DMS79 treated with DMSO at 0.1 percent for 48 hours (cell line): ENCODE measurements at places on chromosomes 6 and 20.
A peak's percentile ranks its signal among the peaks of the same experiment; 100 is the strongest.

DNA sequence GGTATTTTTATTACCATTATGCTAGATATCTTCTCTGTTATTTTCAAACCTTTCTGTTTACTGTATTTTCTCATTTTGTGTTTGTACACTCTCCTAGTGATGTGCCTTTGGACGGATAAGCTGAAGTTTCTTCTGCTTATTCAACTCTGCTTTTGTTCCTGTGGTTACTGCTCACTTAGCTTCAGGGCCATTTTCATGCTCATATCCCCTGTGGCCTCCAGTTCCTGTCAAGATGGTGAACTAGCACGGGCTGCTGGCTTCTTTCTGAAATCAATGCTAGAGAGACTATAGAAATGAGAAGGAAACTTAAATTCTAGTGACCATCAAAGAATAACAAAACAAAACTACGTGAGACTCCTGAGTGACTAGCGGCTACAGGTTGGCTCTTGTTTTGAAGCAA lies 6.8 kb upstream of the CST8 start:
- no peak for DNase-seq

GRCh38 chr6:147055821-147056392 lies 148.3 kb upstream of the STXBP5 start:
- no peak for DNase-seq

- no peak for DNase-seq
These were observed 8.4 kb upstream of the LINC00237 start for GRCh38 chr20:21114584-21114983.

DNA sequence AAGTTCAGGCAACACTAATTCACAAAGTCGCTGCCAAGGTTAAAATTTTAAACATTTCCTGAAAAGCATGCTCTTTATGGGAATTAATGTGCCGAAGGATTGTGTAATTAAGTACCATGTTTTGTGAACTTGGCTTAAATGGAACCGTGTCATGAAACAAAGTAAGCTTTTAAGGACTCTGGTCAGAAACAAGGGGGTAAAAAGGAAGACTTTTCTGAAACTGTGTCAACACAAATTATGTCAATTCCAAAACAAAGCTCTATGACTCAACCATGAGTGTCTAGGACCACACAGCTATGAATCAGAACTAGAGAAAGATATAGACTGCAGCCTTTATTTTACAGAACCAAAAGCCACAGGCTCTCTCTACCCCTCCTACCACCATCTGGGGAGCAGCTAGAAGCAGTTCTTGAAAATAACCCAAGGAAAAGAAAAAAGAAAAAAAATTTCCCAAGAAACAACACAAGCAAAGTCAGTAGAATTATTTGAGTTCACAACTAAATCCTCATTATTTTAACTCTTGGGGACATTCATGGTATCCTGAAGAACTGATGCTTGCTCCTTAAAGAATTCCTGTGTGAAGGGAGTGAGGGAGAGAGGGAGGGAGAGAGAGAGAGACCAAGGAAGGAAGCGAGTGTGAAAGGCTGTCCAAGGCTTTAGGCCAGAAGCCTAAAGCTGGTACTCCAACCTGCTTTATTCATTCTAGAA lies 81.9 kb downstream of the ZMYND8 start:
- DNase-seq = no peak

DNA sequence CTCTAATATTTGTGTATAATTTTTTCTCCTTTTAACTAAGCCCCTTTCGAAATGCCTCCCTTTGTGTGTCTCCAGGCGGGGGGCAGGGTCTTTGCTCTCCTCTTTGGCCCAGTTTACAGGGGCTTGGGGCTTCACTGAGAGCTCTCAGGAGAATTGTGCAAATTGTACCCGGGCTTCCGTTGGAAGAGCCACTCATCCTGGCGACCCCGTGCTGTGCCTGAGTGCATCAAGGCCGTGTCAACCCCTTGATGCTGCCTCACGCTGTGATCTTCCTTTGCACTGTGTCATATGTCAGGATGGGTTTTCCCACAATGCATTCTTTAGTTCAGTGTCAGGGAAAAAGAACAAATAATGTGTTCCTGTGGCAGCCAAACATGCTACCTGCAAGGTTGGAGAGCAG lies 118.0 kb upstream of the POU3F2 start:
- DNase-seq = peak; percentile 4

DNA sequence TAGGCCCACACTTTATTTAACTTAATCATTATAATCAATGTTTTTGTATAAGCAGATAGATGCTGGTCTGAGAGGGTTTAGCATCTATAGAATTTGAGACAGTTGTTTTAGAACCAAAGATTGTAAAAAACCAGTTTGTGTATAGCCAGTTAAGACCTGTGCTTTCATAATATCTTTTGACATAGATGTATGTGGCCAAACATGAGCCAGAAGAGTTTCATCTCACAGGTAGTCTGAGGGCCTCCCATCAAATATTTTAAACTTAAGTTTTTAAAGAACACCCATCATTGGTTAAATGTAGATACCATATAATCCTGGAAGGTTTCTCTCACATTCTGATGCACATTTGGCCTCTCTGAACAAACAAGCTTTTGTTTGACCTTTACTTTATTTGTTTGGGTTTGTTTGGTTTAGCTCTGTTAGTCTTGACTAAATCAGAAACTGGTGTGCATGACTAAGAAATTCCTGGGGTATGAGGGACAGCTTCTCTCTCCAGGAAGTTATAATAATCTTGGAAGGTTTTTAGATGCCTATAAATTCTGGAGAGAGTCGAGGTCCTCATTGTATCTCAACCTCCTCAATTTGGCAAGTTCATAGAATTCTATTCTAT lies 58.0 kb upstream of the TMEM200A start:
- DNase-seq = no peak

GRCh38 chr20:19322061-19322985 lies 109.9 kb downstream of the SLC24A3 start:
- DNase-seq = no peak

- peak; percentile 66 for DNase-seq
These were observed 54.7 kb downstream of the TRAF3IP2 start for GRCh38 chr6:111550953-111551352.

DNA sequence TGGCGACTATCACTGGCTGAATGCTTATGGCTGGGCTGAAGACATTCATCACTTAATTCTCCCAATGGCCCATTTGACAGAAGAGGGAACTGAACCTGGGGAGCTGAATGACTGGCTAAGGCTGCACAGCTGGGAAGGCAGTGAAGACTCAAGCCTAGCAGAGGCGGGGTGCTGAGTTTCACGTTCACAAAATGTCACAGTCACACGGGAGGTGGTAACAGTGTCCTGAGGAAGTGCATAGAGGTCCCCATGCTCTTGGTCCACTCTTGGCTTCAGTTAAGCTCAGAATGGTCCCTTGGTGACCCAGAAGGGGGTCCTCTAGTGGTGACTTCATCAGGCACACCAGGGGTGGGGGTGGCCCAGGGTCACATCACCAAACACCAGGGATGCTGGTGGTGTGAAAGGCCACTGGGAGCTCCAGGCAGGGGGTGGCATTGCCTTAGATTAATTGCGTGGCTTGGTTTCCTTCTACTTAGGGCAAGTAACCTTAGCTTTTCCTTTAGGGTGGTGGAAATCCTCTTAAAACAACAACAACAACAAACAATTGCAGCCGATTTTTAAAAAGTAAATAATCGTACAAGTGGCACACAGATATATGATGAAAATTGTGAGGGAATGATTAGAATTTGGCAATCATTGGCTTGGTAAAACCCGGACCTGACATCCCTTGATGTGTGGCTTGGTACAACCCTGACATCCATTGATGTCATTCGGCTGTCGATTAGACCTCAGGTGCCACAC lies 45.0 kb downstream of the SULF2 start:
- DNase-seq = no peak

- DNase-seq = no peak
These were observed 24.6 kb downstream of the GMEB2 start for GRCh38 chr20:63602321-63602720.

- DNase-seq = no peak
These were observed 622.8 kb upstream of the NRSN1 start for GRCh38 chr6:23503173-23503572.

DNA sequence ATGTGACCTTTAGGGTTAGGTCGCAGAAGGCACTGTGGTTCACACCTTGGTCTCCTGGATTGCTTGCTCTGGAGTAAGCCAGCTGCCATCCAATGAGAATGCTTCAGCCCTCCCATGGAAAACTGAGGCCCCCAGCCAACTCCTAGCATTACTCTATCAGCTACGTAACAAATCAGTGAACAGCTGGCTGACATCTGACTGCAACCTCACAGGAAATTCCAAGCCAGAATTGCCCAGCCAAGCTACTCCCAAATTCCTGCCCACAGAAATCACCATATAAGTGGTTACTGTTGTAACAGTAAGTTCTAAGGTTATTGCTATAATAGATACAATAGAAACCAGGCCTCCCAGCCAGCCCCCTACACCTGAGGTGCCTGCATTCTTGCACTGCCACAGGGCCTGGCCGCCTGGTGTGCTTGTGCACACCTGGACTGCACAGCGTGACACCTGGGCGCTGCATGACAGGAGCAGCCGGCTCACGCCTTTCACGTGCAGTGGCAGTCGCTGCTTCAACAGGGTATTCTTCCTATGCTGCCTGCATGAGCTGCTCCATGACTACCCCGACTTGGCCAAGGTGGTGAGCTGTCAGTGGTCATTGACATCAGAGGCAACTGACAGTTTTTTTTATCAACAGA lies 429.7 kb upstream of the RUNX2 start:
- no peak for DNase-seq

GRCh38 chr6:141463237-141463977 lies 669.3 kb upstream of the GJE1 start:
- no peak for DNase-seq

DNA sequence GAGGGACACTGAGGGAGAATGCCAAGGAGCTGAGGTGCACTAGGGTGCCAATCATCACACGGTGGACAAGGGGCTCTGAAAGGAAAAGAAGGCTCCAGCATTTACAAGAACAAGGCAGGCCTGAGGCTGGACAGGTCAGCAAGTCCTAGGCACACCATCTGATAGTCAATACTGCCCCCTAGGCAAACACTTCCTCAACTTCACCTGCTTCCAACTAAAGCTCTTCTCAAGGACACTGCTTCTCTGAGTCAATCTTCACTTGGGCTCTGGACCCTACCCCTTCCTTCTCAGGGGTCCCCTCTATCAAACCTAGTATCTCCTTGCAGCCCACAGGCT lies 37.7 kb upstream of the SLC4A11 start:
- no peak for DNase-seq

- no peak for DNase-seq
These were observed 419.7 kb downstream of the CD109 start for GRCh38 chr6:74115674-74116073.

GRCh38 chr20:6122111-6122872 lies 538 bp downstream of the FERMT1 start:
- DNase-seq = no peak

DNA sequence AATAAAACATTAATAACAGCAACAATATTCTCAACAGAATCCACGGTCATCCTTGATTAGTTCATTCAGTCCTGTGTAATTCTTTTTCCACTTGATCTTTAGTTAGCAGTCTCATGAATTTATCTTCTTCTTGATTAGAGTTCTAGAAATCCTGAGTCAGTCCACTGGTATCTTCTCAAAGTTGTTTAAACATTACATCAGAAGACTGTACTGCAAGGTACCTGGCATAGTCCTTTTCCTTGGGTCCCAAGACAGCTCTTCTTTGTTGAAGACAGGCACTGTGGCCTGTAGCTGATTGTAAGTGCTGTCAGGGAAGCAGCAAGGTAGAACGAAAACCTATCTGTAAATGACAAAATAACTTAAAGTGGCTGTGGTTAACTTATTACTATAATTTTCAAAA lies 11.8 kb downstream of the MAP3K4 start:
- DNase-seq = no peak

- DNase-seq = no peak
These were observed 464.1 kb downstream of the UTRN start for GRCh38 chr6:144749263-144749662.

- peak; percentile 43 for DNase-seq
These were observed at the start of gene SCRT2 for GRCh38 chr20:675453-676314. TSS of gene SCRT2 (minus strand) at chr20:675802. CDS start at chr20:675601, 201 bp downstream.

DNA sequence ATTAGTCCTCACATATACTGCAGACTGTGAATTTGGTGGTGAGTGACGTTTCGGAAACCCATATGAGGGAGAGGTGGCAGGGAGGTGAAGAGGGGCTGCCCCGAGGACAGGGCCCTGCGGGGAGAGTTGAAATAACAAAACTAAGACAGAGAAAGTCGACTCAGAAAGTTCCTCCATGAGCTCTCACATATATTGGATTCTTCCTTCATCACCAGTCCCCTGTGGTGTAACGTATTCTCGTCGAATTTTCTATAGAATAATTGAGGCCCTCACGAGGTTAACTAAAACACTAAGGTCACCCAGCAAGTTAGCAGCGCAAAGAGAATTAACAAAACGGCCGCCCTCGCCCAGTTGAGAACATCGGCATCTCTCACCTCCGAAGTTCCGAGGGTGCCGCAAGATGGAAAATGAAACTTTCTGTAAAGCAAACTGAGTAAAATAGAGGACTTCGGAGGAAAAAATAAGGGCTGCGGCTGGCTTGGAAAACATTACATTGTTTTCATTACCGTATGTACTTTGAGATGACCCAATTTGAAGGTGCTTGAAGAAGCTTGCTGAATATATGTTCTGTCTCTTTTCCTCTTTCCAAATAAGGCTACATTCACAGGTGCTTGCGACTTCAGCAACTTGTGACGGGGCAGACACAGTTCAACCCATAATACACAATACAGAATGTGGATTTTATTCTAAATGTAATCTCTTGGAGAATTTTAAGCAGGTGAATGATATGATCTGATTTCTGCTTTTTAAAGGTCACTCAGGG lies 490.9 kb upstream of the JARID2 start:
- DNase-seq = no peak

DNA sequence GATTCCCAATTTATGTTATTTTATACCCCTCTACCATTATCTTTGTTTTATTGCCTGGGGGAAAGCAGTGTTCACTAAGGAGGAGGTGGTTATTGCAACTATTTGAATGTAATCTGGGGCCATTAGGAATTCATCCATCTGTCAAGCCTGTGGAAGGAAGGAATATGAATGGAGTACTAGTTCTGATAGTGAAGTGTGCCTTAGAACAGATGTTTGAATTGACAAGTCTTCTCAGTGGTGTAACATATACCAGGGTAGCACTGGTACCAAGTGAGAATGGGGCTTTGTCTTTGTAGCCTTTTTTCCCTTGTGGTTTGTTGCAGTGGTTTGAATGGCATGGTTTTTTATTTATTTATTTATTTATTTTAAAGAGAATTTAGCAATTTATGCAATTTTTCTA lies 27.9 kb upstream of the HDAC2 start:
- DNase-seq = no peak

- no peak for DNase-seq
These were observed 18.0 kb downstream of the PTGIS start for GRCh38 chr20:49549801-49550551.

- DNase-seq = no peak
These were observed 308.4 kb upstream of the GJE1 start for GRCh38 chr6:141824350-141824749.

DNA sequence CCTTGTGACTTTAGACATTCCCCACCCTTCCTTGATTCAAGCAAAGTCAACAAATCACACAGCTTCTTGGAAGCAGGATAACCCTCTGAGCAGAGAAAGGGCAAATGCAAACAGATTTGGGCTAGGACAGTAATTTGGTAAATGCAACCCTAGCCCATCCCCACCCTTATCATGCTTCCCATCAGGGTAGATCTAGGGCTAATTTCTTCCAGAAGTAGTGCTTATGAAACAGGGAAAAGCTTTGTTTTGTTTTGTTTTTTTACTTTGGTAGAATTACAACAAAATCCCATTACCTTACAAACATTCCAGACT lies 525.1 kb upstream of the NOX3 start:
- no peak for DNase-seq
